ENCODE measurements at places on chromosomes 1 and 21. TPM values are rescaled to one million over a fixed set of nuclear protein-coding genes. Genes with fewer than 3 reads are reported as not detected.

TRIM67 gene
- 0.95 TPM for polyA plus RNA-seq

ALX3 gene
- polyA plus RNA-seq, result not detected

SLC6A9 gene
- 1.5 TPM for polyA plus RNA-seq

NOS1AP gene
- 0.69 TPM for polyA plus RNA-seq

ANKRD45 gene
- 6.0 TPM for polyA plus RNA-seq

SPRR2G gene
- polyA plus RNA-seq, result not detected

GPR153 gene
- polyA plus RNA-seq, result not detected

DPT gene
- not detected for polyA plus RNA-seq

TRIM46 gene
- polyA plus RNA-seq, result 0.73 TPM

OLFM3 gene
- 29.0 TPM for polyA plus RNA-seq

RIPPLY3 gene
- not detected for polyA plus RNA-seq

FCRL2 gene
- not detected for polyA plus RNA-seq

SLC5A9 gene
- 0.94 TPM for polyA plus RNA-seq

OR10J1 gene
- not detected for polyA plus RNA-seq

SLC2A5 gene
- polyA plus RNA-seq, result 1.9 TPM

GJA8 gene
- not detected for polyA plus RNA-seq

C1orf21 gene
- 3.7 TPM for polyA plus RNA-seq

CEP85 gene
- 2.0 TPM for polyA plus RNA-seq

INPP5B gene
- polyA plus RNA-seq, result 1.2 TPM

CYP4Z1 gene
- polyA plus RNA-seq, result 4.8 TPM

DNAJC28 gene
- polyA plus RNA-seq, result 21.6 TPM

MYCL gene
- polyA plus RNA-seq, result not detected

LEMD1 gene
- polyA plus RNA-seq, result not detected

NEK7 gene
- 6.6 TPM for polyA plus RNA-seq
